ENCODE measurements at places on chromosomes 2 and 18.

GRCh38 chr18:70627182-70627802 is 338.4 kb downstream of the SOCS6 start:
- no peak for DNase-seq

GRCh38 chr18:40058811-40059570 is 1896.0 kb upstream of the PIK3C3 start:
- no peak for DNase-seq

DNA sequence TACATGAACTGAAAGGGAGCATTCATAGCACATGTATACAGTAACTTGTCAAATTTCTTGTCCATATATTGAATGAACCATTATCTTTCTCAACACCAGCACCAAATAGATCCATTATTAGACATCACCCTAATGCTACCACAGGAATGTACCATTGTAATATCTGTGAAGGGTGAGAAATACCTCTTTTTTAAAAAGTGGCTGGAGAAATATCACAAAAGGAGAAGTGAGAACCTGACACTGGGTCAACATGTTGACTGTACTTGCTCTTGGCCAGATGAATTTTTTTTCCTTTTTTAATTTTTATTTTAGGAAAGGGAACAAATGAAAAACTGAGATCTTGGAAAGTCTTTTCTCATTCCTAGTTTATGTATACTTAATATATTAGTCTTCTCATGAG is 63.5 kb downstream of the CAVIN2 start:
- no peak for DNase-seq

GRCh38 chr2:143603846-143604565 is 474.8 kb downstream of the ARHGAP15 start:
- DNase-seq, result no peak

GRCh38 chr2:127620866-127621265 is 25.1 kb upstream of the GPR17 start:
- DNase-seq, result no peak

DNA sequence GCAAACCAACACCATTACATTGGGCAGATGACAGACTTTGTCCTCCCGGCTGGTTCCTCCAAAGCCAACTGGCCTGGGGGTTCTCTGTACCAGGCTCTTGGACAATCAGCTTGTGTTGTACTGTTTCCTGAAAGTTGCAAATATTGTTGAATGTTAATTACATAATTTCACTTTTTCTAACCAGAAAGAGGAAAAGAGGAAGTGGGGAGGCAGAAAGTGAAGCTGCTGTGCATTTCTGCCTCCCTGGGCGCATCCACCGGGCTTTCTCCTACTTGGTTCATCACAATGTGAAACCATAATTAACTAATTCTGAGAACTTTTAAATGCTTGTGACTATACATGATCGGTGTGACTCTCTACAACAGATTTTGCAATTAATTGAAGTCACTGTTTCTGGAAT is 10.1 kb downstream of the TWIST2 start:
- DNase-seq, result no peak

DNA sequence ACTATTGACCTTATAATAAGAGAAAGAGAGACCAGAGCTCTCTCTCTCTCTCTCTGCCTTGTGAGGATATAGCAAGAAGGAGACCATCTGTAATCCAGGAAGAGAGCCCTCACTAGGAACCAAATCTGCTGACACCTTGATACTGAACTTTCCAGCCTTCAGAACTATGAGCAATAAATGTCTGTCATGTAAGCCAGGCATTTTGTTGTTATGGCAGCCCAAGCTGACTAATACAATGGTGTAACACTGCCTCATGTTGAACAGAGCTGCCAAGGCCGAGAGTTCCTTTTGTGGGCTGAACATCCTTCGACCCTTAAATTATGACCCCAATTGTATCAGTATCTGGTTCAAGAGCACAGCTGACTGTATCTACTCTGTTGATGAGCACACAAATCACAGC is 108.0 kb downstream of the LRRC30 start:
- no peak for DNase-seq

DNA sequence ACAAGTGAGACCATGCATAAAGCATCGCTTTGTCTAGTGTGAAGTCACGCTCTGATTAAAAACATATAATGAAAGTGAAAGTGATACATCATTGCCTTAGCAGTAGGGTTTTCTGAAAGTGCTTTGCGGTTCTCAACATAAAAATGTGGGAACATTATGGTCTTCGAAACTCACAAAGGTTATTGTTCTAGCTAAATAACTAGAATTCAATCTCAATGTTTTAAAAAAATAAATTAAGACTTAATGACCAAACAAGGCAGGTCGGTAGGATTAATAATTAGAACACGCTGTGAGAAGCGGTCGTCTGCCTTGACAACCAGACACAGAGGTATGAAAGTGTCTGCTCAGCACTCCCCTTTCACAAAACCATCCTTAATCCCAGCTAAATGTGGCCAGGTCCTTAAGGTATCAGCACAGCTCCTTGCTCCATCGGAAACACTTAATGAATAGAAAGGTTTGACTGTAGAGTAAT is 42.2 kb downstream of the KLHL14 start:
- DNase-seq, result peak; percentile 91

GRCh38 chr2:78109272-78109671 is 587.1 kb upstream of the LRRTM4 start:
- no peak for DNase-seq

DNA sequence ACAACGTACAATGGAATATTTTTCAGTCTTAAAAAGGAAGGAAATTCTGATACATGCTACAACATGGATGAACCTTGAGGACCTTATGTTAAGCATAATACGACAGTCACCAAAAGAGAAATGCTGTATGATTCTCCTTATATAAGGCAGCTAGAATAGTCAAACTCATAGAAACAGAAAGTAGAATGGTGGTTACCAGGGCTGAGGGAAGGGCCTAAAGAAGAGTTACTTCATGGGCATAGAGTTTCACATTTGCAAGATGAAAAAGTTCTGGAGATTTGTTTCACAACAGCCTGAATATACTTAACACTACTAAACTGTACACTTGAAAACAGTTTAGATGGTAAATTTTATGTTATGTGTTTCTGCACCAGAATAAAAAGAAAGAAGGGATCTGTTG is 113.3 kb downstream of the GALNT1 start:
- no peak for DNase-seq

GRCh38 chr2:219662566-219662965 is 35.1 kb downstream of the SLC4A3 start:
- DNase-seq, result no peak

GRCh38 chr2:231680992-231681852 is 27.1 kb upstream of the PTMA start:
- peak; percentile 97 for DNase-seq

GRCh38 chr2:181656450-181657291 is at the start of gene CERKL:
TSS of gene CERKL (minus strand) at chr2:181657105. CDS start at chr2:181657006, 99 bp downstream.
- DNase-seq, result peak; percentile 61

GRCh38 chr2:56185101-56185581 is 1.4 kb downstream of the CCDC85A start:
- DNase-seq, result peak; percentile 25

DNA sequence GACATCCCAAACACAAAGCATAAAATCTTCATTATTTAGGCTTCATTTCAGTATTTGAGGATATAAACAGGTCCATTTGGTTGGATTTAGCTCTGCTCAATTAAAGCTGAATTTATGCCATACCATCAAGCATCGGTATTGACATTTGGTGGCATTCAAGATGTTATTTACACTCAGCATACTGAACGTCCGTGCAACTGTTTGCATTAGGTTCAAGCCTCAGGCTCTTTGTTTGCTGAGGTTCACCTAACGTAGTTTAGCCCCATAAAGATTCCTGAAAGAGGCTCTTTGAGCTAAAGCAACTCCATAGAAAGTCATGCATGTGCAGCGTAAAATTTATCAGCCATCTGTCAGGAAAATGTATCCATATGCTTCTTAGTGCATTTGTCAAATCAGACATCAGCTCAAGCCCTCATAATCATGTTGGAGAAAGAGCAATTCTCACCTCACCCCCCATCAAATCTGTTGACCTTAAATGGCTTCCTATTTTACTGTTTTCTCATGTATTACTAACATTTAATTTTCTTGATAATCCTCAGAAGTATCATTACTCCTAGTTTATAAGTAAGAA is 366.9 kb downstream of the EPHA4 start:
- DNase-seq, result peak; percentile 86

DNA sequence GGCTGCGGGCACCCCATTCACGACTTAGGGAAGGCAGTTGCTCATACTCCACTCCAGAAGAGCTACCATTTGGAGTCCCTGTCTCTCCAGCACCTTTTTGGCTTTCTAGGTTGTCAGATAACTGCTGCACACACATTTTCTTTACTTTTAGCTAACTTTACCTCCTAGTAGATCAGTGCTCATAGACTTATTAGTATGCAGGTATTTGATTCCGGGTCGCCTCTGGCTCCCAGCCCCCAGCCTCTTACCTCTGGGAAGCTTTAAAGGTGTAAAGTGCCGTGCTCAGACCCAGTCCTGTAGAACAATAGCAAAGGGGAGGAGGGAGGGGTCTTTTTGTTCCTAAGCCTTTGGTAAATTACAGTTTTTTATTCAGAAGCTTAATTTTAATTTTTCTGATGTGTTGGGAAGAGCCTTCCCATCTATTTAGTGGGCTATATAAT is 102.9 kb downstream of the SPTBN1 start:
- DNase-seq, result no peak

- no peak for DNase-seq
Observed at GRCh38 chr2:231600619-231601355, 8.1 kb downstream of the TEX44 start.

GRCh38 chr2:172484706-172485105 is 57.3 kb downstream of the ITGA6 start:
- DNase-seq, result no peak

DNA sequence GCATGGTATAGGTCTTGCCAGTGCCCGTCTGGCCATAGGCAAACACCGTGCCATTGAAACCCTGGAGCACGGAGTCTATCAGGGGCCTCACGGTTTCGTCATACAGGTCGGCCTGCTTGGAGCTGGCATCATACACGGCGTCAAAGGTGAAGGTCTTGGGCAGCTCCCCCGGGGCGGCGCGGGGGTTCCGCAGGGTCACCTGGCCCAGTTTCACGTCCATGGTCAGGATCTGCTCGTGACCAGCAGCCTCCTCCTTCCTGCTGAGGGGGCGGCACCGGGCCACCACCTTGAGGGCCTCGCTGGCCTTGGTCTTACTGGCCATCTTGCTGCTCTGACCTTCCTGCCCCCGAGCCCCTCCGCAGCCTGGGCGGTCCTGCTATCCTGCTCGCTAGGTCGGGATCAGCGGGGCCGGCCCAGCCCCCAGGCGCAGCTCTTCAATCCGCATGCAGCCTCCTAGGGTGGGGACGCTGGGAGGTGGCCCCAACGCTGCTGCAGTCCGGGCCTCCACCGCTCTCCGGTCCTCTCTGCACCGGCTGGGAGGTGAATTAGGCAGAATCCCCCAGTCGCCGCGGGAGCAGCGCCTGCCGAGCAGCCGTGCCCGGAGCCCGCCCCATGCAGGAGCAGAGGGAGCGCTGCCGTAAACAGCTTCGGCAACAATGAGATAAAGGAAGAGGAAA is 563 bp downstream of the KIF3C start:
- DNase-seq, result peak; percentile 22

DNA sequence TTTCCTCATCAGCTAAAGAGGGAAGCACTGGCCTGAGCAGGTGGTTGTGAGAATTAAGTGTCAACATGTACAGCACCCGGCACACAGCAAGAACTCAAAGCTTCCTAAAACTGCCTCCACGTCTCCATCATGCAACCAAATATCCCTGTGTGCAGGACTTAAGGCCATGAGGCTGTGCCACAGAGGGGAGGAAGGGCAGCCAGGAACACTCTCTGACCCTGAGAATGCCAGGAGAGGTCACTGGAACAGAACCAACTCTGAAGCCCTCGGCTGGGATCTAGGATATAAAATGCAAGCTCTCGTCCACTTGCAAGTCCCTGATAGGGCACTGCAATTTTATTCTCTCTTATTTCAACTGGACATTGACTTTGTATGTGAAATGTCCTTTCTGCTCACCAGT is 12.2 kb upstream of the NPAS2 start:
- no peak for DNase-seq

GRCh38 chr2:15432642-15433256 is 128.4 kb downstream of the NBAS start:
- DNase-seq, result no peak

GRCh38 chr18:12890964-12891363 is 6.9 kb upstream of the PTPN2 start:
- no peak for DNase-seq

DNA sequence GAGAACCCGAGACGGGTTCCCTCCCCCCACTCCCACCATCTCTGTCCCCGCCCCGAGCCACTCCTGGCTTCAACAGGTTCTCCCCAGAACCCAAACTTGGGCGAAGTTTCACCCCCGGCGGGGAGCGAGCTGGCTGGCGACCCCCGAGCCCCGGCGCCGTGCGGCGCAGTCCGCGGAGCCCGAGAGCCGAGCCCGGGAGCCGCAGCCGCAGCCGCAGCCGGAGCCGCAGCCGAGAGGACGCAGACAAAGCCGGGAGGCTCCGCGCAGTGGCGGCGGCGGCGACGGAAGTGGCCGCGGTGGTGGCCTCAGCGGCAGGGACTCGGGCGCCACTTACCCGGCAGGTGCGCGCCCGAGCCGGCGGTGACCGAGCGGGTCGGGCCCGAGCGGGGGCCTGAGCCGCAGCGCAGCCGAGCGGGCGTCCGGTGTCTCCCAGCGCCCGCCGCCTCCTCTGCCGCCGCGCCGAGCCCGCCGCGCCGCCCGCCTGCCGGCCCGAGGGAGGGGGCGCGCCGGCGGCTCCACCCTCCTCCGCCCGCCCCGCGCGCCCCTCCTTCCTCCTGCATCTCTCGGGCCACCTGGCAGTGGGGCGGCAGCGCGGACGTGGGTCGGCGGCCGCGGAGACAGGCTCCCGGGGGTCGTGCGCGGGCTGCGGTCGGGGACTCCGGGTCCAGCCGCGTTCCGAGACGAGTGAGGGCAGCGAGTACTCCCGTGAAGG is at the start of gene ECEL1:
ECEL1 (minus strand) TSS at position 450 of the 712 bp plus-strand sequence. CDS start 1,181 bp downstream, outside the sequence.
- peak; percentile 37 for DNase-seq

- peak; percentile 70 for DNase-seq
Observed at GRCh38 chr18:8696749-8697211, 8.6 kb upstream of the MTCL1 start.

Data from NCI-H510A treated with DMSO at 0.1 percent for 48 hours (cell line).